ENCODE measurements at places on chromosomes 3 and 15. TPM values are rescaled to one million over a fixed set of nuclear protein-coding genes. Genes with fewer than 3 reads are reported as not detected.

DNA sequence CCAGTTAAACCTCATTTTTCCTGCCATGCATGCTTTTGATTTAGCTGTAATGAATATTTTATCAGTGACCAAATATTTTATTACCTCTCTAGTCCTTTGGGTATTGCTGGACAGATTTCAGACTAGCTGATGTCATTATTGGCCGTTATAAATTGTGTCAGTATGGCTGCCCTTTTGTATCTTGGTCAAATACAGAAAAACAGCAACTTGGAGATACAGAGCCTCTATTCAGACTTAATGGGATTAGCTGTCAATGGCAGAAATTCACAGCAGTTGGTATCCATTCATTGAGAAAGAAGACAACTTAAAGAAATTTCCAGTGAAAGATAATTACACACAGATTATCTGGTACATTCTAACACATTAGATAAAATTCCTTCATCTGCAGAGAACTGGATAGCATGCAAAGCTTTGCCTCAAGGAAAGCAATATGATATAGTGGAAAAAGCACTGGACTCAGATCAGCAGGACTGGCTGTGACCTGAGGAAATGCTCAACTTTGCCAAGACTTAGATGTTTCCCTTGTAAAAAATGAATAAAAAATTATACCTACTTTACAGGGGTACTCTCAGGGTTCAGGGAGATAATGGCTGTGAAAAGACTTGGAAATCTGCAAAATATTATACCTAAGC lies 20.8 kb downstream of the COL6A6 start:
- no peak for DNase-seq

- no peak for DNase-seq
These were observed 82.0 kb downstream of the ISL2 start for GRCh38 chr15:76418352-76419140.

GRCh38 chr15:99712415-99712814 lies 20.8 kb downstream of the LYSMD4 start:
- DNase-seq: no peak

GRCh38 chr15:101464999-101465669 lies 24.4 kb downstream of the PCSK6 start:
- DNase-seq: no peak

DNA sequence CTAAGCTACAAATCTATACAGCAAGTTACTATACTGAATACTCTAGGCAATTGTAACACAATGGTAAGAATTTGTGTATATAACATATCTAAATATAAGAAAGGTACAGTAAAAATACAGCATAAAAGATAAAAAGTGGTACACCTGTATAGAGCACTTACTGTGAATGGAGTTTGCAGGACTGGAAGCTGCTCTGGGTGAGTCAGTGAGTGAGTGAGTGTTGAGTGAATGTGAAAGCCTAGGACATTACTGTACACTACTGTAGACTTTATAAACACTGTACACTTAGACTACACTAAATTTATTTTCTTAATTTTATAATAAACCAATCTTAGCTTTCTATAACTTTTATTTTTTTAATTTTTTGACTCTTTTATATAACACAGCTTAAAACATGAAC lies 123.1 kb downstream of the ZMAT3 start:
- no peak for DNase-seq

- peak; percentile 83 for DNase-seq
These were observed 185.6 kb downstream of the FAM43A start for GRCh38 chr3:194871143-194871863.

DNA sequence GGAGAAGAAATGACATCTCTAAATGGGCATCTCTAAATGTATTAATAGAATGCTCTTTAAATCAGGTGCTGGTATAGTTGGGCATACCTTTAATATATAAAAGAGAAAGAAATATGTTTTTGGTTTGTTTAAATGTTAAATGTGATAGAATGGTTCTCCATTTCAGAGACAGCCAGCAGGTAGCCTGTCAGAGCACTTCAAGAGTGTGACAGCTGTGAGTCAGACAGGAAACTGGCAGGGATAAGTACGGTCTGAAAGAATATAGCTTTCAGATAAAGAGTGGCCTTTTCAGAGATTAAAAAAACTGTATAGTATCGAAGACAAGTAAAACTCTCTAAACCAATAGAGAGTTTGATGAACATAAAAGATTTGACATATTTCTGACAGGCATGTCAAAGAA lies 654.1 kb downstream of the IGSF11 start:
- no peak for DNase-seq

GRCh38 chr3:11154953-11155325 lies 646 bp downstream of the HRH1 start:
- no peak for DNase-seq

GRCh38 chr3:77468626-77469020 lies 428.7 kb downstream of the ROBO2 start:
- no peak for DNase-seq

DNA sequence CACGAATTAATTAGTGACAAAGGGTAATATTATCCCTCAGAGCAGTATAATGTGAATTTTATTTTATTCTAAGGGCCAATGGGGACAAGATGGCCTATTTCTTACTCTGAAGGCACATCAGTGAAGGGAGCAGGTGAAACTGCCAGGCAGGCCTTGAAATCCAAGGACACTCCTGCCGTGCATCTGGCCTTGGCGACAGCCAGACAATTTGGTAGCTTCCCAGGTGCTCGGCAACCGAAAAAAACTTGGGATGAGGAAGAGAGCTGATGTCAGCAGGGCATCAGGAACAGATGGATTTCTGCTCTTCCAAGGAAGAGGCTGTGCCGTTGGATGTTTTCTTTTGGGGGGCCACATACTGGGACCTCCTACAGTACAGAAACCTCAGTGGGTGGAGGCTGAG lies 83.2 kb upstream of the ADAMTSL3 start:
- DNase-seq: no peak

DNA sequence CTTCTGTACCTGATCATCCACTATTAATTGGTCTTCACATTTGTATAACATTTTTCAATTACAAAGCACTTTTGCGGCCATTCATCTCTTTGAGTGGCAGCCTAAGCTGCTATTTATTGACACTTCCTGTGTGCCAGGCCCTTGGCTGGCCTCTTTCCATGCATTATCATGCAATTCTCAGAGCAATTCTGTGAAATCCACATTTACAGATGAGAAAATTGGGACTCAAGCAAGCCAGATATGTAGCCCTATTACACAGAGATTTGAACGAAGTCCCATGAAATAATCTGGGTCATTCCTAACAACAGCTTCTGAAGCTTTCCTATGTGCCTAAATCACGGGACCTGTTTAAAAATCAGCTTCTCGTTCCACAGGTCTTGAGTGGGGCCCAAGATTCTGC lies 17.4 kb downstream of the SLC6A1 start:
- DNase-seq: no peak

GRCh38 chr15:29822100-29822683 lies at the start of gene TJP1:
Gene TJP1, minus strand, starts transcription at chr15:29822468. Its CDS starts 440 bp downstream, at chr15:29822028.
- peak; percentile 86 for DNase-seq

DNA sequence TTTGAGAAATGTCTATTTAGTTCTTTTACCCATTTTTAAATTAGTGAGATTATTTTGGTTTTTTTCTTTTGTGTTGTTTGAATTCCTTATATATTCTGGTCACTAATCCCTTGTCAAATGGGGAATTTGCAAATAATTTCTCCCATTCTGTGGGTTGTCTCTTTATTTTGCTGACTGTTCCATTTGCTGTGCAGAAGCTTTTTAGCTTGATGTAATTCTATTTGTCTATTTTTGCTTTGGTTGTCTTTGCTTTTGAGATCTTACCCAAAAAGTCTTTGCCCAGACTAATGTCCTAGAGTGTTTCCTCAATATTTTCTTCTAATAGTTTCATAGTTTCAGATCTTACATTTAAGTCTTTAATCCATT lies 472.9 kb downstream of the TBL1XR1 start:
- no peak for DNase-seq

GRCh38 chr15:71698742-71699141 lies 111.6 kb upstream of the NR2E3 start:
- no peak for DNase-seq

GRCh38 chr3:45426161-45426560 lies 37.8 kb downstream of the LARS2 start:
- DNase-seq: no peak

ADPRH gene
- 20.1 TPM for total RNA-seq

ITIH3 gene
- not detected for total RNA-seq

CHRNA7 gene
- 0.16 TPM for total RNA-seq

PXYLP1 gene
- total RNA-seq: 4.9 TPM

CCR8 gene
- not detected for total RNA-seq

TRPC1 gene
- 8.4 TPM for total RNA-seq

SLC28A2 gene
- total RNA-seq: not detected

ISLR gene
- total RNA-seq: 0.31 TPM

Data from myocyte (in vitro differentiated cells).